Hippocampal formation (tissue), 2 donors: ENCODE measurements at places on chromosomes 4 and X.

DNA sequence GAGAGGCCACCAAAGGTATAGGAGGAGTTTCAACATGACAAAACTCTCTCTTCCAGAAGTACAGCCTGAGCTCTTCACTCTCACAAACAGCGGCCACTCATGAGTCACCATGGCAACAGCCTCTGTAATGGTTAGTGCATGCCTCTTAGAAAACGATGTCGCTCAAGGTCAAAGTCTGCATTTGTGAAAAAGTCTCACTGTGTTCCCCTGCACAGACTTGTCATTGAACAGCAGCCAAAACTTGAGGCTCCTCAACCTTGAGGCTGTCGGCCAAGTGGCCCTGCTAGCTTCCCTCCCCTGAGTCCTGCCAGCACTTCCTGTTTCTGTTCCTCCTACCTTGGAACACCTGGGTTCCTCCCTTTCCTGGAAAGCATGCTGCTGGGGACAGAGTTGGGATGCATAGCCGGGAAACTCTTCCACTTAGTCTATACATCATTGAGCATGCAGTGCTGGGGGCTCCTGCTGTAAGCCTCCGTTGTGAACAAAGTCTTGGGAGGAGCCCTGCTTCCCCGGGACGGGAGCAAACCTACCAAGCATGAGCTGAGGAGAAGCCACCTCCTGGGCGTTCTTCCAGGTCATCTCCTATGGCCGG, 66.6 kb downstream of the ING2 start:
- no peak for DNase-seq

DNA sequence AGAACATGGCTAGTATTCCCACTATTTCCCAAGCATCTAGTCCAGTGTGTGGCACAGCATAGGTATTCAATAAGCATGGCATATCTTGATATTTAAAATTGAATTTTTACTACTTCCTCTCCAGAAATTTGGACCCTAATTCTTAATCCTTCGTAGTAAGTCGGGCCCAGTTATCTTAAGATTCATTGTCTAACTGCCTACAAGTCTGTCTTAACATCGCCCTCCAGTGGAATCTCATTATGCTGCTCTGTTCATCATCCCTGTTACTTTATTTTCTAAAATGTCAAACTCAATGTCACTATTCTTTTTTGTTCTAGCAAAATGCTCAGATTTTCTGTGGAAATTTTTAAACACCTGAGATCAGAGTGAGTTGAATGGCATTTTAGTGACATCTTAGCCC, 606.2 kb downstream of the KLHL13 start:
- DNase-seq: no peak

DNA sequence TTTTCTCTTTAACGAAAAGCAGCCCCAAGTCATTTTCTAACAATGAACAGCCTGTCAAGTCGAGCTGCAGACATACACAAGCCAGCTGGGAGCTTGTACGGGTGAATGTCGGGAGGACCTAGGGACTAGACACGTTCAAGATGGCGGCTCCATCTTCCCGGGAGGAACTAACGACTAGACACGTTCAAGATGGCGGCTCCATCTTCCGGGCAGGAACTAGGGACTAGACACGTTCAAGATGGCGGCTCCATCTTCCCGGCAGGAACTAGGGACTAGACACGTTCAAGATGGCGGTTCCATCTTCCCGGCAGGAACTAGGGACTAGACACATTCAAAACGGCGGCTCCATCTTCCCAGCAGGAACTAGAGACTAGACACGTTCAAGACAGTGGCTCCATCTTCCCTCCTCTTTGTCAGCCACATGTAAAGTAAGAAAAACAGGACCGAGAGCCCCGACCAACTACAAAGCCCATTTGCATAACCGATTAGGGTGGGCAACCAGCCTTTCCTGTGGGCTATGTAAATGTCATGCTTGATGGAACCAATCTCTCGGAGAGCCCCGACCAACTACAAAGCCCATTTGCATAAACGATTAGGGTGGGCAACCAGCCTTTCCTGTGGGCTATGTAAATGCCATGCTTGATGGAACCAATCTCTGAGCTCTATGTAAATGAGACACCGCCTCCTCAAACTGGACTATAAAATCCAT, 175.5 kb downstream of the DHRSX start:
- DNase-seq: no peak

GRCh38 chrX:133542476-133542875, 127.2 kb upstream of the GPC4 start:
- no peak for DNase-seq

DNA sequence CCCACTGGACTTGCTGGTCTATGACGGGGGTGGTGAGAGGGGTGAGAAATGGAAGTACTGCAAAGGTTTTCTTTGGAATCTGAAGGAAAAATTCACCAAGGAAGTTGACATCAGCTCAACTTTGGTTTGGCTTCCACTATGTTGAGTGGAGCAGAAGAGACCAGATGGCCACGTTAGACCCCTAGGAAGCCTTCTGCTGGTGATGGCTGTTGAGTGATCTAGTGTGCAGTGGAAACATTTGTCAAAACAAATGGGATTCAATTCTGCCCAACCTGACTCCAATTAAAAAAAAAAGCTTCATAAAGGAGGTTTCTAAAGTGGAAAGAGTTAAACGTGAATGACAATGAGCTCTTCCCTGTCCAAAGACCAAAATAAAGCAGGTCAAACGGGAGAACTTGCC, 25.7 kb downstream of the SEL1L3 start:
- no peak for DNase-seq

DNA sequence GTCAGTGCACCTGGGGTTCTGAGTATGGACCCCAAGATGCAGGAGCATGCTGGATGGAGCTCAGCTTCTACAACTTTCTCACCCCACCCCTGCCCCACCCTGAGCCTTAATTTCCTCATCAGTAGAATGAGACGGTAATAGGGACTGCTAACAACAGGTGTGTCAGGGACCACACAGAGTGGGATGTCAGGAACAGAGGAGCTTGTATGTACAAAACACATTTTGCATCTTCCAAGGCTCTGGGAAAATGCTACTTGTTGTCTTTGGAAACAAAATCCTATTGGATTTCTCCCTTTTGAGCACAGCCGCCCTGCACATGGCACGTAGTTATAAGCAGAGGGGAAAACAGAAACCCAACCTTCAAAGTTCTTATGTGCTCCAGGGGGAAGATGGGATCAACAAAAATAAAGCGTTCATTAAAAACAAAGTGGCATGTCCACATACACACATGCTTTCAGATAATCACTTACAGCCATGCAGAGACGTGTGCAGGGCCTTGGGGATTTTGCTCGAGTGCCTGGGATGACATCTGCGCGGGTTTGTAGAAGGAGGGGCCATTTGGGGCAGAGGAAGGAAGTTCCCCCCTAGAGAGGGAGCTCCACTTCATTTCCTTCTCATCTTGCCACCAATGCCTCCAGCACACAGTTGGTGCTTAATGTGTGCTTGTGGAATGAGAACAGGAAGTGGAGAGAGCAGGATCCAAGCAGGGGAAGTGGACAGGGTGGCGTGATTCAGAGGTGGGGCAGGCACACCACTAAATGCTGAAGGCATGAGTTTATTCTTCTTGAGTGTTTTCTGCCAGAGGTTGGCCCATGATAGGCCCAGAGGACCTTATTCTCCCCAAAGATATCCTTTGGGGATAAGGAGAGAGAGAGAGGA, 138.9 kb downstream of the SMIM20 start:
- DNase-seq: no peak

DNA sequence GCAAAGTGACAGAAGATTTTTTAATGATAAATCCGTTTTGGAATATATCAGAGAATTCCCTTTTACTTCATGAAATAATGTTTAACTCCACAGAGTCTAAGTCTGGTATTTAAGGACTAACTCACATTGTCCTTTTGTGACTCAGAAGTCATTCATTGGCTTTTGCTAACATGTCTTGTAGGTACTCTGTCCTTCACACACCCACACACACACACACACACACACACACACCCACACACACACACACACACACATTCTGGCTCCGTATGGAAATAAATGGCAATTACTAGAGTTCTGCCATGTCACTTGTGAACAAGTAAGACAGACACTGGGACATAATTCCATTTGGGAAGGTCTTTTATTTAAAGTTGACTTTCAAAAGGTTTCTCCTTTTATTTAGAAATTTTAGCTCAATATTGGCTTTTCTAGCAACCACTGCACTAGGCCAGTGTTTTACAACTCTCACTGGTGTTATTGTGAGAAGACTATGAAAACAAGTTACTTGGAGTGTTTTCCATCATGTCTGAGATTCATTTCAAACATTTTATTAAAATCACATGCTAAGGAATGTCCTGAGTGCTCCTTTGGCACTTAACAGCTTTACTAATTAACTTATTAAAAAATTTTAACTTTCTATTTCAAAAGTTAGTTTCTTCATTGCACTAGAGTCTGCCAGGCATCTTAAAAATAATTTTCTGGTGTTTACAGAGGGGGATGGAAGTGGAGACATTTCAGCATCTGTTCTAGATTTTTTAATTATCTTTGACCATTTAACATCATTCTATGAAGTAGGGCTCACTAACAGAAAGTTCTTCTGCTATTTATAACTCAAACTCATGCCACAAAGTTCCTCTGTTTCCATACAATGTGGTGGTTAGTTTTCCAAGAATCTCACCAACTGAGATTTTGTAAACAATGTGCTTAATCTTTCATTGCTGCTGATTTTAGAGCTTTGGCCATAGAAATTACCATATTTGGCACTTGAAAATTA, 240.3 kb upstream of the GPC4 start:
- no peak for DNase-seq

- no peak for DNase-seq
Observed at GRCh38 chr4:52743444-52744019, 7.7 kb downstream of the ERVMER34-1 start.

DNA sequence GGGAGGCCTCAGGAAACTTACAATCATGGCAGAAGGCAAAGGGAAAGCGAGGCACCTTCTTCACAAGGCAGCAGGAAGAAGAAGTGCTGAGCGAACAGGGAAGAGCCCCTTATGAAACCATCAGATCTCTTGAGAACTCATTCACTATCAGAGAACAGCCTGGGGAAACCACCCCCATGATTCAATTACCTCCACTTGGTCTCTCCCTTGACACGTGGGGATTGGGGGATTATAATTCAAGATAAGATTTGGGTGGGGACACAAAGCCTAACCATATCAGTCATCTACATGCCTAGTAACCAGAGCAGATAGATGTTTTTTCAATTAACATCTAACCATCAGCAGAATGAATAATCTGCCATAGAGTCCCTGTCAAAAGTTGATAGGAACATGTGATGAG, 30.4 kb downstream of the FAM13A start:
- DNase-seq: no peak

GRCh38 chrX:49876750-49877149, 2.5 kb upstream of the USP27X start:
- DNase-seq: peak; percentile 3

GRCh38 chr4:78829296-78829695, 53.1 kb downstream of the BMP2K start:
- no peak for DNase-seq

DNA sequence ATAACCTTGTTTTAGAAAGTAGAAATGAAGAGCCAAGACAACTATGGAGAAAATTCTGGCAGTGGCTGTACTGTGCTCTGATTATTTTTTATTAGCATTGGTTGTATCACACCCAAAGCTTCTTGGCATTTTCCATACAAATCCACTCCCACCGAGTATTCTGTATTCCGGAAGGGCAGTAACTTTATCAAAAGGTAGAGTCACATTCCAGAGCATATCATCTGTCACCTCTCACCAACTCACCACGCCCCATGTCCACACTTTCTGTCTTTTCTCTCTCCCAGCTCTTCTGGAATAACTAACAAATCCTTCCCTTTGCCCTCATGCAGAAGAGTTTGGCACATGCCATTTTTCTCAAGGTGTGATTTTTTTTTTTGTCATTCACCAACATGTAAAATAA, 52.7 kb downstream of the CORIN start:
- DNase-seq: no peak

DNA sequence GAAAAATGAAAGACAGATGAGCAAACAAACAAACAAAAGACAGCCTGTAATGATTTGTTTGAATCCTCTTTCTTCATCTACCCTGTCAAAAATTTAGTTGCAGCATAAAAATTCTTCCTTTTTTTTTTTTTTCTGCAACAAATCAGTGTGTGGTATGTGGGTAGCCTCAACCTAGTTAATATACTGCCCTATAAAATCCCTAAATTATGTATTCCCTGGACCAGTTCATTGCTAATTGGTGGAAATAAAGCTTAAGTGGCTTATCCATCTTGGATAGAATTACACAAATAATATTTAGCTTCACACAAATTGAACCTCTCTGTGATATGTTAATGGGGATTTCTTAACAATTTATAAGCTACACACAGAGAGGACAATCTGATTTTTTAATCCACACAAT, 208.4 kb downstream of the NDST4 start:
- DNase-seq: no peak

GRCh38 chrX:134287346-134287745, 50.4 kb downstream of the CCDC160 start:
- DNase-seq: no peak

DNA sequence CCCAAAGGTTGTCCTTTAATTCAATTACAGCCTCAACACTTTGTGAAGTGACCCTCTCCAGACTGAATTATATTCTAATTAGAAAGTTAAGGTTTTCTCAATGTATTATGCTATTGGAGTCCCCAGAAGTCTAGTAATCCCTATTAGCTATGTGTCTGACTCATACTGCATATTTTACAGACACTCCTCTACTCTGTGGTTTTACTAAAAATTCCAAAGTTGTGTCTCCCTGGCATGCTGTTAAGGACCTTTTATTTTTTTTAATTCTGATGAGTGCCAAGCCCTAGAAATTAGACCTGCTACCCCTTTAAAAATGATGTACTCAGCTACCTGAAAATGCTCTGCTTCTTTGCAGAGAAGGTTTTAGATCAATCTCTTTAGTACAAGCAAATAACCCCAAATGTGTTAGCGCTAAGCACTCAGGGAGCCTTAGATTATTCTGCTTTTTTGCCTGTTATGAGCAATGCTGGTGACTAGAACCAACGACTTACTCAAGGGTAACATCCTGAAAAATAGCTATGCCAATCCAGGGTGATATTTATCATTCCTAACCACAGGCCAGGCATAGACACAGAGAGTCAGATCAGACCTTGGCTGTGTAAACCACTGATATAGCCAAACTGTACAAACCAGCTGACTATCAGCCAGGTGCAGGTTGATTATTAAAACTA, 26.1 kb upstream of the CXCL13 start:
- no peak for DNase-seq

GRCh38 chr4:17812801-17813200, 2.0 kb downstream of the NCAPG start:
- no peak for DNase-seq

- no peak for DNase-seq
Observed at GRCh38 chrX:34659575-34659974, 2.5 kb upstream of the TMEM47 start.

DNA sequence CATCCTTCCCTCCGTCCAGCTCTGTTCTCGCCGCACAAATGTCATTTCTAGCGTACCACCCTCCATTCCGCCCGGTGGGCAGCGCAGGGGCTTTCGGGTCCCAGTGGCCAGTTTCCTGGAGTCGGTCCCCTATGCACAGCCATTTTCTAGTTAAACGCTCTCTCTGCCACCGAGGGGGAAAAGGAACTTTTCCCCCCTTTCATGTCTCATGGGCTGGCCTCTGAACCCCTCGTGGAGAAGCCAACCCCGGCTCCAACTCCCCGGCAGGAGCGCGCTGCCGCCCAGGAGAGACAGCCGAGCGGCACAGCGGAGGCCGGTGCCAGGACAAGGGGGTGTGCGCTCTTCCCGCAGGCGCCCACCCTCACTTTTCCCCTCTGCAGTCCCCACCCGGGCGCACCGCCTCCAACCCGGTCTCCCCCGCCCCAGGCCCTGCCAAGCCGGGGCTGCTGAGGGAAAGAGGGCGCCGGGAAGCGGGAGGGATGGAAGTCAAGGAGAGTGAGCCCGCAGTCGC, 662 bp downstream of the APBB2 start:
- DNase-seq: no peak
